Right ventricle myocardium inferior (tissue), 1 donor: ENCODE measurements at places on chromosomes 5 and 9.

- DNase-seq, result no peak
Observed at GRCh38 chr9:131257266-131258025, 18.9 kb downstream of the FAM78A start.

GRCh38 chr9:137456864-137457405 lies 2.2 kb downstream of the NSMF start:
- DNase-seq, result peak; percentile 40

DNA sequence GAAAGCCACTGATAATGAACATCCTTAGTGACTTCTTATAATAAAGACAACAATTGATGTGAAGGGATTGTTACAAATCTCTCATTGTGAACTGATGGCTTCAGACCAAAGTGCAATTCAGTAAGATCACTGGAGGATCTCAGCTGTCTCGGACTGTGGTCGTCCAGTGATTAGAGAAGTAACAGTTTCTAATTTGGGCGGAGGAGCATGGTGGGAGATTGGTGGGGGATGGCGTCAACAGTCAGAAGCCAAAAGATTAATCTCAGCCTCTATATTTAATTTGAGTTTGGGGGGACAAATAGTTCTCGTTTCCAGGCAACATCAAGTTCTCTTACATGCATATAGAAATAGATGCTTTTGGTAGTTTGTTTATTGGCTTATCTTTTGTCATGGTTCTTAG lies 11.4 kb downstream of the GZMK start:
- no peak for DNase-seq

GRCh38 chr9:120914396-120914795 lies 12.2 kb downstream of the TRAF1 start:
- DNase-seq, result no peak

DNA sequence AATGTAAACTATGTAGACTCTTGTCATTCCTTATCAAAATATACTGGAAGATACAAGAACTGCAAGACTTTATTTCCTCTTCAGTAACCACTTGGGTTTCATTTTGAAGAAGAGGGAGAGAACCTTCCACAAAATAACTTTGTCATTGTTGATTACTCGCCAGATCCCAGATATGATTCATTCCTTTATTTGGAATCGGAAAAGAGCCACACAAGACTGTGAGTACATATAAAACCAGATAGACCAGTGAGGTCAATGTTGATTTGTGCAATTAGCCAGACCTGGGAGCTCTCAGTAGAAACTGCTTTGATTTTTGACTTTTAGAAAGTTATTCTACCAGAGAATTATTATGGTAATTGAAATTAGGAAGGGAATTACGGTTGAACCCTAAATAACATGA lies 146.1 kb downstream of the TMEM167A start:
- DNase-seq, result no peak

- DNase-seq, result no peak
Observed at GRCh38 chr5:115028557-115028956, 141.2 kb downstream of the TRIM36 start.
